NCI-H2081 treated with DMSO at 0.1 percent for 48 hours (cell line): ENCODE measurements at places on chromosomes 2 and 18.

- no peak for DNase-seq
These were observed 35.5 kb downstream of the POU3F3 start for GRCh38 chr2:104889291-104889959.

- DNase-seq: no peak
These were observed 2.4 kb downstream of the EPAS1 start for GRCh38 chr2:46299365-46300263.

DNA sequence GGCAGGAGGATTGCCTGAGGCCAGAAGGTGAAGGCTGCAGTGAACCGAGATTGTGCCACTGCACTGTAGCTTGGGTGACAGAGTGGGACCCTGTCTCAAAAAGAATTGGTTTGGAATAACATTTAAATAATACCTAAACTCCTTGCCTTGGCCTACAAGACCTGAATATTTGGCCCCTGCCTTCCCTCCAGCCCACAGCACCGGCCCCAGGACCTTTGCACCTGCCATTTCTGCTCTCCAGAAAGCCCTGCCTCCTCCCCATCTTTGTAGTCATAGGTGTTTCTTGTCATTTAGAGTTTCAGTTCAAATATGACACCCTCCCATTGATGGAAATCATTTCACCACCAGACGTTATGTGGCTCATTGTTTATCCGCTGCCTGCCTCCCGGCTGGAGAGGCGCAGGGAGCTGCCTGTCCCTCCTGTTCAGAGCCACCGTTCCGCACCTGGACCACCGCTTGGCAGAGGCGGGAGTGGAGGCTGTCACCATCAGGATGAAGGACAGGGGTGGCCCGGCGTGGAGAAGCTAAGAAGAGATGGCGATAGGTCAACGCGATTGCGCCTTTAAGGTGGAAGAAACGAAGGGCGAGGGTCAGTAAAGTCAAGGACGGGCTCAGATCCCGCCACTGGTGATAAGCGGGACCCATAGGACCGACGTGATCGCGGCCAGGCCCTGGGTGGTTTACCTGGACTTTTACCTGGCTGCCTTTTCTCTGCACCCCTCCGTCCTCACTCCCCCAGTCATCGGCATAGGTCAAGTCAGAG, 638 bp upstream of the LPIN1 start:
- no peak for DNase-seq

DNA sequence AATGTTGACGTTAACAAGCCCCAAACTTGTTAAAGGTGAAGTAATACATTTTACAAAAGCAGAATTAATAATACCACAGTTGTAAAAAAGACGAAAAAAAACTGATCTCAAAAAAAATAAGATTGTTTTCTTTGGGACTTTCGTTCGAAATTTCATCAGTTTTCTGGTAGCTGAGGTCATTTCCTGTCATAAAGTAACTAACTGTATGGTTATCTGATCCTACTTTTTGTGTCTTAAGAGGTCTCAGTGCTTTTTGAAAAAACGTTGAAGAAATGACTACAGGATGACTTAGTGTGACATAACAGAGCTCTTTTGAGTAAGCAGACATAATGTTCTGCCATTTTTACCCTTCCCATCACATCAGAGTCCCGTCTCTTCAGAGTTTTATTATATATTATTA, 79.3 kb downstream of the BIRC6 start:
- no peak for DNase-seq

GRCh38 chr2:195734395-195734794, 77.4 kb downstream of the SLC39A10 start:
- DNase-seq: no peak

DNA sequence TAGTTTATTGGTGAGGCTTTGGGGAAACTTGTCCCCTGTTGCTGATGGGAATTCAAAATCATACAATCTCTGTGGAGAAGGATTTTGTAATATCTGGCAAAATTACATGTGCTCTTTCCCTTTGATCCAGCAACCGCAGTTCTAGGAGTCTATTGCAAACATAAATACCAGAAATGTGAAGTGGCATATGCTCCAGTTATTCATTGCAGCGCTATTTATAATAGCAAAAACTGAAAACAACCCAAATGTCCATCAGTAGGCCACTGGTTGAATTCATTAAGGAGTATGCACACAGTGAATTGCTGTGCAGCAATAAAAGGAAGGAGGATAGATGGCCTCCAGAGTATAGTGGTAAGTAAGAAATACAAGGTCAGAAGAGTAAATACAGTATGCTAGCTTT, 76.5 kb downstream of the HNRNPLL start:
- DNase-seq: no peak
